ENCODE measurements at places on chromosomes 12 and 14. TPM values are rescaled to one million over a fixed set of nuclear protein-coding genes. Genes with fewer than 3 reads are reported as not detected.
A peak's percentile ranks its signal among the peaks of the same experiment; 100 is the strongest.

DNA sequence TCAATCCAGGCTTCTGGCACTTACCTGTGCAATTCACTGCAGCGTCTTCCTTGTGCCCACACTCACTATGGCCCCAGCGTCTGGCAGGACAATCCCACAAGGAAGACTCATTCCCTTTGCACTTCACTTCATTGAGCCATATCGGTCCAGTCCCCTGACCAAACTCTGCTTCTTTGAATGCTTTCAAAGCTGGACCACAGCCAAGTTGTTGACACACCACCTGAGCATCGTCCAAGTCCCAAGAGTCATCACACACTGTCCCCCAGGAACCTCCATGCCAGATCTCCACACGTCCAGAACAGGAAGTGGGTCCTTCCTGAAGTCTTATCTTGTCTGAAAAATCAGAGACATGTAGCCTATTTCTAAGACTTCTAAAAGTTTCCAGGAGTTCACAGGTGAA lies 20.2 kb downstream of the CD163 start:
- no peak overlapping the region for H3K4me3 ChIP-seq
- H3K27ac ChIP-seq, result no peak overlapping the region
- H3K4me1 ChIP-seq, result no peaks in the 10 kb centered on the region
- no peak for DNase-seq
- H3K27me3 ChIP-seq, result no peaks in the 10 kb centered on the region
- H3K36me3 ChIP-seq, result no peaks in the 10 kb centered on the region

DNA sequence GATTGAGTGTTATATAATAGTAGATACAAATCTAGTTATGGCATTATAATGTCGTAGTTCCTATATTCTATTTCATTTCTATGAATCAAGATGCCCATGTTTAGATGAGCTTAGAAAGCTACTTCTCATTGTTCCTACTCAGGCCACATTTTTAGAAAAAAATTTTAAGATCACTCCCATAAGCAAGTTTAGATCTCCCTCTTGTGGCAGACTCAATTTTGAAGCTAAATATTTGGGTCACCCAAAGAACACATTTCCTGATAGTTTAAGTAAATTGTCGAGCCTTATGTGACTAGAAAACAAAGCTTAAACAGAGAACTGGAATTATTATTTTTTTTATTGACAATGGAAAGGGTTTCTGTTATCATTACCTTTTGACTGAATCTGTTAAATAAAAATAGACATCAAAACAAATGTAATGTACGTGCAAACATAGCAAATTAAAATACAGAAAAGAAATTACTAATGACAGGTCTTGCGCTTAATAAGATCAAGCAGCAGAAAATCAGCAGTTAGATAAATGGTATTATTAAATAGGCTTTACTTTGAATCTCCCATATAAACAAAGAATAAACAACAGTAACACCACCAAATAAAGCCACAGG lies 180.2 kb downstream of the ACSS3 start:
- H3K27ac ChIP-seq, result no peak overlapping the region
- no peaks in the 10 kb centered on the region for H3K27me3 ChIP-seq
- H3K4me1 ChIP-seq, result no peaks in the 10 kb centered on the region

DNA sequence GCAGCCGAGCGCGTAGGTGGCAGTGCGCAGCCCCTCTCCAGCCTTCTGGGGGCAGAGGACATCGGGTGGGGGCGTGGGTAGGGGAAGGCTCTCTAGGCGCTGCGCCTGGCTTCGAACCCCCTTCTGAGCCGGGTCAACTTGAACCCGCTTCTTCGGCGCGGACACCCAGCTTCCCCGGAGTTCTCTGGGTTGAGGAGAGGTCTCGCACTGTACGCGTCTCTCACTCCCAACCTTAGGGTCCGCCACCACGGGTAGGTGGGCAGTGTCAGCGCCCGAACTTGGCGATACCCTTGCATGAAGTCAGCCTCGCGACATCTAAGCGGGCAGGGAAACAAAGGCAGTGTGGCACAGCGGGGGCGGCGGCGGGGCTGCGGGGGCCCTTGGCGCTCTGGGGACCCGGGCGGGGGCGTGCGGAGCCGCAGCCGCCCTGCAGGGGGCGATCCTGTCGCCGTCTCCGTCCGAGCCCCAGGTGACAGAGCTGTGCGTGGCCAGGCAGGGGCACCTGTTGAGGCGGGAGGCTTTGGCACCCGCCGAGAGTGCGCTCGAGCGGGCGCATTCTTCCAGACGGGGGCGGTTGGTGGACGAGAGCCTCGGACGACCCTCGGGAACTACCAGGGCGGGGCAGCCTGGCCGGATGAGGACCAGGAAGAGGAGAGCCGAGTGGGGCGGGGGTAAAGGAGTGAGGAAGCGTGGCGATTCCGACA lies 1.1 kb downstream of the GALNT16 start:
- H3K4me1 ChIP-seq, result peaks cover 29% of the 10 kb centered on the region
- peak overlapping the region; percentile 53 for H3K27ac ChIP-seq
- DNase-seq, result no peak
- H3K27me3 ChIP-seq, result no peaks in the 10 kb centered on the region
- no peaks in the 10 kb centered on the region for H3K36me3 ChIP-seq

Gene IL22
- total RNA-seq, result not detected

Gene MYBPC1
- not detected for total RNA-seq

Gene FAM186B
- total RNA-seq, result not detected

Gene NOC4L
- total RNA-seq, result 13.0 TPM

Gene RPGRIP1
- total RNA-seq, result not detected

Measured in vagina (tissue), 2 donors.